ENCODE measurements at places on chromosomes 7 and 10.

DNA sequence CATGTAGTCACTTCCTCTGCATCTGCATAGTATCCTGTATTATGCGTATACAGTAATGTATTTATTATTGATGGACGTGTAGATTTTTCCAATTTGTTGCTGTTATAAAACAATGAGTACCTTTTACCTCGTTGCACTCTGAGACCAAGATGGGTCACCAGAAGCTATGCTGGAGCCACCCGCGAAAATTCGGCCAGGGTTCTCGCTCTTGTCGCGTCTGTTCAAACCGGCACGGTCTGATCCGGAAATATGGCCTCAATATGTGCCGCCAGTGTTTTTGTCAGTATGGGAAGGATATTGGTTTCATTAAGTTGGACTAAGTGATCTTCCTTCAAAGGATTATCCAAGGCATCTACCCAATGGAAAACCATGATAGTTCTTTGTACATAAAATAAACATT lies 1.0 kb downstream of the PSMC2 start:
- no peak for DNase-seq

- DNase-seq: no peak
Observed at GRCh38 chr10:77533146-77533886, 104.3 kb downstream of the KCNMA1 start.

- DNase-seq: no peak
Observed at GRCh38 chr7:68613897-68614296, 984.4 kb upstream of the AUTS2 start.

- DNase-seq: no peak
Observed at GRCh38 chr10:110670335-110670734, 26.2 kb downstream of the RBM20 start.

DNA sequence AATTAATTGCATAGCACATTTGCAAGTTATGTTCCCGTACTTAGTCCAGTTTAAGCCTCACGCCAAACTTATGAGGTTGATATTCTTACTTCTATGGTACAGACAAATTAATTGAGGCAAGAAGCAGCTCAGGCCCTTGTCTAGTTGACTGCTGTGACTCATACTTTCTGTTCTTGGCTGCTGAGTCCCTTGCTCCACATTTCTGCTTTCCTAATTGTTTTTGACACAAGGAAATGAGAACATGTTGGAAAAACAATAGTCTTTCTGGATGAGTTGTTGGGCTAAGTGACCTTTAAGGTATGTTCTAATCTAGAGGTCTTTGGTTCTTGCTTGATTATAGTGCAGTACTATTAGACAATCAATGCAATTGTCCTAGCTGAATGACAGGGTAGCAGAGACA lies 331.8 kb downstream of the NRG3 start:
- no peak for DNase-seq

- no peak for DNase-seq
Observed at GRCh38 chr10:101771380-101771779, 4.5 kb downstream of the FGF8 start.

DNA sequence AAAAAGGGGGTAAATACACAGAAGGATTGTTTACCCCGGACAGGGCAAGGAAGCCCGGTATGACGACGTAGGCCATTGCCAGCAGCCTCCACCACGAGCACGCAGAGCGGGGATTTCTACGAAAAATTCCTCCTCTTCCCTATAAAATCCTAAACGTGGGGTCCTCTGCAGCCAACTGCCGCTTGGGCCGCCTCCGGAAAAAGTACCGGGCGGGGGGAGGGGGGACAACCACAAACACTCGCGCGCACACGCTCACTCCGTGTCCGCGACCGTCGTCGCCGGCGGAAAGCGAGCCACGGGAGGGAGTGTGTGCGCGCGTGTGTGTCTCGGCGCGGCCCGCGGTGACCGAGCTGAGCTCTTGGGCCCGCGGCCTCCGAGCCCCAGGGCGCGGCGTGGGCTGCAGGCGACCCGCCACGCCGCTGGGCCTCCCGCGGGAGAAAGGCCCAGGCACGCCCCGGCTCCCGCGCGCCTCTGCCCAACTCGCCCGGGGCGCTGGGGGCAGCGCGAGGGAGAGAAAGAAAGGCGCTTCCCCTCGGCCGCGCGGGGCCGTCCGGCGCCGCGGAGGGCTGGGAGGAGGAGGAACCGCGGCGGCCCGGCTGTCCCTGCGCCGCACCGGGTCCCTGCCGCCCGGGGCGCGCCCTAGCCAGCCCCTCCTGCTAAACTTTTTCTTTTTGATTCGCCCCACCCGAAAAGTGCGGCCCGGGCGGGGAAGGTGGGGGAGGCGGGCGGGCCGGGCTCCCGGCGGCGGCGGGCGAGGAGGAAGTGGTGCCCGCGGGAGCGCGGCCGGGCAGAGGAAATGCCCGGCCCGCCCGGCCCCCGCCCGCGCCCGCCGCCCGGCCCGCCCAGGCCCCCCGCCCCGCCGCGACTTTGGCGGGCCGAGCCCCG lies 1.5 kb downstream of the CTBP2 start:
- no peak for DNase-seq

DNA sequence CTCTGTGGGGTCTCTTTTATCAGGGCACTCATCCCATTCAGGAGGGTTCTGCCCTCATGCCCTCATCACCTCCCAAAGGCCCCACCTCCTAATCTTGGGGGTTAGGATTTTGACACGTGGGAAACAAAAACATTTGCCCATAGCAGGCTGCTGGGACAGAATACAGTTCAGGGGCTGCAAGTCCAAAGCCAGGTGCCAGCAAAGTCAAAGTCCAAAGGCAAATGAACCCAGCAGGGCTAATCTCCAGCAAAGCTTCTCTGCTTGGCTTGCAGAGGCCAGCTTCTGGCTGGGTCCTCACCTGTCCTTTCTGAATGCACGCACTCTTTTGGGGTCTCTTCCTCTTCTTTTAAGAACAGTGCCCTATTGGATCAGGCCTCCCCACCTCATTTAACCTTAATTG lies 359.9 kb downstream of the DPP6 start:
- DNase-seq: no peak

- DNase-seq: no peak
Observed at GRCh38 chr7:115088893-115089292, 167.0 kb downstream of the MDFIC start.

GRCh38 chr10:70145666-70146488 lies 623 bp downstream of the TYSND1 start:
- DNase-seq: peak; percentile 67

- no peak for DNase-seq
Observed at GRCh38 chr7:83410989-83411591, 237.8 kb downstream of the SEMA3E start.

GRCh38 chr7:142894112-142894984 lies 8.8 kb upstream of the TRPV6 start:
- no peak for DNase-seq

GRCh38 chr7:82932516-82932915 lies 230.2 kb downstream of the PCLO start:
- no peak for DNase-seq

DNA sequence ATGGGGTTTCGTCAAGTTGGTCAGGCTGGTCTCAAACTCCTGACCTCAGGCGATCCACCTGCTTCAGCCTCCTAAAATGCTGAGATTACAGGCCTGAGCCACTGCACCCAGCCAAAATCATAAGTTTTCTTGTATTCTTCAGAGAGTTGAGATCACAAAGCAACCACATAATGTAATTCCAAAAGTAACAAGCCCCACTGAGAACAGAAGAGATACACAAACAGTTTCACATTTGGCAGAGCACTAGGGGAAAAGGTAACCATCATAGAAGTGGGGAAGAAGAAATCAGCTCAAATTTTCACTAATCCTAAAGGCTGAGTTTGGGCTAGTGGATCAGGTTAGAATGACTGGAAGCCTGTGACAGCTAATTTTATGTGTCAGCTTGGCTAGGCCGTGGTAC lies 5.4 kb upstream of the CEP41 start:
- DNase-seq: no peak

GRCh38 chr7:671415-672042 lies 55.0 kb upstream of the DNAAF5 start:
- DNase-seq: no peak

DNA sequence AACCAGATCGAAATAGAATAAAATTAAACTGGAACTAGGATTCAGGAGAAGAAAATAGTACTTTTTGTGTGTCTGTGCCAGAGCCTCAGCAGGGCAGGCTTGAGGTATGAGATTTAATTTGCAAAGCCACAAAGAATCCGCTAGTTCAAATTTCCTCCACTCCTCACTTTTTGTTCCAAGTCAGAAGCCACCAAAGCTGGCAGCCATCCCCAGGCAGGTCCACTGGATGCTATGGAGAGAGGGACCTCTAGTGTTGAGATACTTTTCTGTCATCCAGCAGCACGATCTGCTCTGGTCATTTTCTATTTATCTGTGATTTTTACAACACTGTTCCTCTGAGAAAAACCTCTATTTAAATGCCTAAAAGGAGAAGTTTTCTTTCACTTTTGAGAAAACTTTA lies 147.9 kb upstream of the FRMD4A start:
- DNase-seq: no peak
